ENCODE measurements at places on chromosomes 7 and 10. TPM values are rescaled to one million over a fixed set of nuclear protein-coding genes. Genes with fewer than 3 reads are reported as not detected.

PRLHR gene
- polyA plus RNA-seq: 0.06 TPM

NEUROG3 gene
- not detected for polyA plus RNA-seq

SYPL1 gene
- polyA plus RNA-seq: 111 TPM

C10orf67 gene
- polyA plus RNA-seq: 0.48 TPM

UNCX gene
- 0.10 TPM for polyA plus RNA-seq

MRPS17 gene
- 12.4 TPM for polyA plus RNA-seq

P4HA1 gene
- 64.5 TPM for polyA plus RNA-seq

PIP4K2A gene
- 30.2 TPM for polyA plus RNA-seq

CCDC136 gene
- 30.1 TPM for polyA plus RNA-seq

STARD3NL gene
- 55.3 TPM for polyA plus RNA-seq

ACTL6B gene
- 0.17 TPM for polyA plus RNA-seq

MMD2 gene
- polyA plus RNA-seq: not detected

HTR5A gene
- polyA plus RNA-seq: not detected

ADCYAP1R1 gene
- 1.5 TPM for polyA plus RNA-seq

SORBS1 gene
- polyA plus RNA-seq: 37.5 TPM

GIMAP8 gene
- polyA plus RNA-seq: 29.3 TPM

SORCS1 gene
- 0.72 TPM for polyA plus RNA-seq

Data from left lung (tissue), 14 donors.